Caudate nucleus (tissue), 63 donors: ENCODE measurements at places on chromosomes 5 and 9.
A peak's percentile ranks its signal among the peaks of the same experiment; 100 is the strongest.

- DNase-seq: no peak
These were observed 27.8 kb downstream of the FGF18 start for GRCh38 chr5:171447226-171447625.

DNA sequence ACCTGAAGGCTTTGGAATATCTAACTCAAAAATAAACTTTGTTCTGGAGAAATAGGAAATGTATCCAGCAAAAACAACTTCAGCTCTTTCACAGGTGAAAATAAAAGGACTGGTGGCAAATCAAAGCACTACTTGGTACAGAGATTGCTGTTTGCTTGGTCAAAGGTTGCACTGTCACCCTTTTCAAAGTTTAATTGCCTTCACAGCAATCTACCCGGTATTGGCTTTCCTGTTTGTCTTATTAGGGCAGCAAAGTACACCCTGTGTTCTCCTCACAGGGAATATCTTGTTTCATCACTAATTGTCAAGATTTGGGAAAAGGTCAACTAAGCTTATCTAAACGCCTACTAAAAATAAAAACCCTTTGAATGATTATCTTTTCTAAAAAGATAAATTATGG, 214.1 kb upstream of the ADCY2 start:
- DNase-seq: no peak

GRCh38 chr9:79001012-79001411, 570.8 kb upstream of the TLE4 start:
- DNase-seq: no peak

GRCh38 chr9:8356406-8356805, 556.8 kb upstream of the DMAC1 start:
- DNase-seq: no peak

GRCh38 chr5:172451771-172452197, 2.5 kb downstream of the SH3PXD2B start:
- no peak for DNase-seq

GRCh38 chr9:134892221-134892620, 11.6 kb downstream of the FCN2 start:
- no peak for DNase-seq

- DNase-seq: no peak
These were observed 41.8 kb downstream of the LYRM7 start for GRCh38 chr5:131212471-131213021.

- DNase-seq: no peak
These were observed 10.5 kb upstream of the SCAI start for GRCh38 chr9:125153712-125154367.

- DNase-seq: no peak
These were observed 202.8 kb downstream of the SPOCK1 start for GRCh38 chr5:137296213-137296781.

- DNase-seq: no peak
These were observed 71.5 kb downstream of the PAM start for GRCh38 chr5:102826629-102827028.

DNA sequence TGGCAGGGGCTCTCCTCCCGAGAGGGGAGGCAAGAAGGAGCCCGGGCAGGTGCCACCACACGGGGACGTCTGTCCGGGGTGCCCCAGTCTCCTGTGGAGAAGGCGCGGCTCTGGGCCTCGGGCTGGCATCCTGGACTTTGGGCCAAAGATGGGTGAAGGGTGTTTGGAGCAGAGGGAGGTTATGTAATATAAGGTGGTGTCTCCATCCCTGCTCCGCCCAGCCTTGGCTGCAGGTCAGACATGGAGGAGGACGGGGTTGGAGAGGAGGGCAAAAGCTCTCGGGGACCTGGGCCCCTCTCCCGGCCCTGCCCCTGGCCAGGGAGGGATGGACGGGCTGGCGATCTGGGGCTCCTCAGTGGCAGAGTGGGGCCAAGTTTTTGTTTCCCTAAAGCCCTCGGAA, 1.2 kb upstream of the SOHLH1 start:
- no peak for DNase-seq

GRCh38 chr9:19924080-19924479, 135.2 kb upstream of the SLC24A2 start:
- DNase-seq: no peak

DNA sequence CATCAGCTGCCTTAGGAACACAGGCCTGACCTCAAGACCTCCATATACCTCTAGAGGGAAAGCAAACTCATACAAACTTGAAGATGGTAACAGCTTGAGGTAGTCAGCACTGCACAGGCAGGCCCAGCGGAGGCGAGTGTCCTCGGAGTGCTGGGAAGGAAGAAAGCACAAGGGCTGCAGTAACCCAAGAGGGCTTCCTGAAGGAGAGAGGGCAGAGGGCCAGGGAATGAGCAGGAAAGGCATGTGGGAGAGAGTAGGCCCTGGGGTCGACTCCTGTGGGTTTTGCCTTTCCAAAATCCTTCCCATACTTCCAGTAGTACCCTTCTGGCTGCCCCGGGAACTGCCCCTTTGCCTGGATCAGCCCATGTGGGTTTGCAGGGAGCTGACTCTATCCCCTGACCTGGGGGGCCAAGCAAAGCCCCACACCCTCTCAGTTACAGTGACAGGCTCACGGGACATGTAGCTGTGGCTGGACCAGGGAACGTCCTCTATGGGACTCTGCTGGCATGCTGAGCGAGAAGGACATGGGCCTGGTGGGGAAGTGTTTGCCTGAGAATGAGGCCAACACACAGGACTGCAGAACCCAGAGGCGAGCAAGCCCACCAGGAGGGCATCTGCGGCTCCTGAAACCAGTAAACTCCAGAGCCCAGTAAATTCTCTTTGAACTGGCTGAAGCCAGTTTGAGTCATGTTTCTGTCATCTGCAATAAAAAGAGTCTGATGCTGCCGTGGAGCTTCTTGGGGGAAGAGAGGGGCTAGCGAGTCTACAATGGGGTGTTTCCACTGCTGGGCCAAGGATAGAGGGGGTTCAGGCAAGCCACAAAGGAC, 64.1 kb downstream of the COL23A1 start:
- DNase-seq: no peak

DNA sequence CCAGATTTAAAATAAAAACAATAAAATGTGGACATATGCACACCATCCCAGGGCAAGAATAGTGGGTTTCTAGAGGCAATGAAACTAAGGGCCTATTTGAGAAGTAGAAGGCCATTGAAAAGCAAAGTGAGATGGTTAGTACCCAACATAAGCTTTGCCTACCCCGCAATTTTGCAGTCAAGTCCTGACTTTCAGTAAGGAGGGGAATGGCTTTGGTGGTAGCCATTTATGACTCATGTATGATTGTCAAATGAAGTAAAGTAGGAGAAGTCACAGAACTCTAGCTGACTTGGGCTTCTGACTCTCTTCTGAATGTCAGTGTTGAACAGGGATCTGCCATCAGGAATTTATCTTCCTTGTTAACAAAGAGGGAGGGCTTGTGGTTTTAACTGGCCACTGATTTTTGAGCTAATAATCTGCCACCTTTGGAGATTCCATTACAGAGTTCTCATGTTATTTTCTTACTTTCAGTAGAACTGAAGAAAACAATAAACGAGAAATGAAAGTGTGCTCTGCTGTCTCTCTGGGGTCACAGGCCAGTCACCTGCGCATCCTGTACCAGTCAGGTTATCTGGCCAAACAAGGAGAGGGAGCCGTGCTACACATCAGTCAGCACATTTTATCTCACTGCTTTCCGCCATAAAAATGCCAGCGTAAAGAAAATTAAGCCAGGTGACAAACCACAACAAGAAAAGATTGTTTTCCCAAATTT, 14.3 kb upstream of the SNCAIP start:
- DNase-seq: no peak

DNA sequence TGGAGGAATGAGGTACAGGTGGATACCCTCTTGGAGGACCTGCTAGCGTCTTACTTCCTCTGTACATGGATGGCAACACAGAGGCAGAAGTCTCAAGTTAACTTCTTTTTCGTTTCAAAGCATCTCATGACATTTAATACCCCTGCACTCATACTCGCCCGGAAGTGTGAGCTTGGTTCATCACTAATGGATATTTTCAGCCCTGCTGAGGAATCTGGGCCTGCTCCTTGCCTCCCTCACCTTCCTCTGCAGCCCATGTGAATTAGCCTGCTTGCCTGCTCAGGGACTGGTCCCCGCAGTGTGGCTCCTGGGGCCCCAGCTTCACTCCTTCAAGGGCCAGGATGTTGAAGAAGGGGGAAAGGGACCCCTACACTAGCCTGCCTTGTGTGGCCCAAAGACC, 34.1 kb downstream of the GADD45G start:
- DNase-seq: no peak

GRCh38 chr5:139844472-139845145, 49.0 kb downstream of the PSD2 start:
- peak; percentile 43 for DNase-seq

- DNase-seq: no peak
These were observed 121.4 kb upstream of the CACNA1B start for GRCh38 chr9:137756045-137756744.

- no peak for DNase-seq
These were observed 33.8 kb downstream of the SVEP1 start for GRCh38 chr9:110545705-110546104.

DNA sequence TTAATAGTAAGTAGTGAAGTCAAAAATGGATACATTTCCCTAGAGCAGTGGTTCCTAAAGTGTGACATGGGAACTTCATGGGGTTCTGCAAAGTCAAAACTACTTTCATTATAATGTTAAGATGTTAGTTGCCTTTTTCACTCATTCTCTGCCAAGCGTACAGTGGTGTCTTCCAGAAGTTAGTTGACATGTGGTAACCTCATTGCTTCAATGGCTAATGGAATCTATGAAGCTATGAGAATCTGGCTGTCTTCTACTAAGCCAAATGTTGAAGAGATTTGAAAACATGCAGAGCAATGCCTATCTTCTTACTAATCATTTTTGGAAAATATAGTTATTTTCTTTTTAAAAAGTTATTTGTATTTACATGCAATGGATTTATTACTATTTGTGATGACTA, 111.8 kb downstream of the SLC12A2 start:
- no peak for DNase-seq

DNA sequence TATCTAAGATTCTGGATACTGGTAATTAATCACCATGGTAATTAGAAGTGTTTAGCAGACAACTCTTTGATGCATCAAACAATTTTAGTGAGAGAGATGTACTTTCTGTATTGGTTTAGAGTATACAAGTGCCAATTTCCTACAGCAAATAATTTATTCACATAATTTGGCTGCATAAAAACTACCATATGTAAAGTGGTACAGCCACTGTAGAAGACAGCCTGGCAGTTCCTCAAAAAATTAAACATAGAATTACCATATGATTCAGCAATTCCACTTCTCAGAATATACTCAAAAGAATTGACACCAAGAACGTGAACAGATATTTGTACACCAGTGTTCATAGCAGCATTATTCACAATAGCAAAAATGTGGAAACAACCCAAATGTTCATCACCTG, 36.2 kb downstream of the PHAX start:
- DNase-seq: no peak

DNA sequence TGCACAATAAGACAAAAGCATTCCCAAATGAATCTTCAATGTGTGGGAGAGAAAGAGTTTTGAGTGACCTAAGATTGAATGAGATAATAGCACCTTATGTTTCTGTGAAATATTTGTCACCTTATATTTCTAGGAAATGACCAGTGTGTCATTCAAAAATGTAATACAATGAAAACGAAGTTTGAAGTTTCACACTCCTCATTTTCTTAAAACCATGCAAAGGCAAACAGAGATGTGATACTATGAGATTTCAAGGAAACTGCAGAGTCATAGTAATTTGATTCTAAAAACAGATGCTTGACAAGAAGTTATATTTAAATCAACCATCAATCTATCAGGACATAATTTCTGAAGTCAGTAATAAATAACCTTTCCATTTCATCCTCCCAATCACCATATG, 13.6 kb upstream of the ABCA1 start:
- DNase-seq: no peak

- DNase-seq: no peak
These were observed 12.7 kb upstream of the AHRR start for GRCh38 chr5:308672-309271.

- no peak for DNase-seq
These were observed 168.3 kb downstream of the GABBR2 start for GRCh38 chr9:98540476-98540875.

DNA sequence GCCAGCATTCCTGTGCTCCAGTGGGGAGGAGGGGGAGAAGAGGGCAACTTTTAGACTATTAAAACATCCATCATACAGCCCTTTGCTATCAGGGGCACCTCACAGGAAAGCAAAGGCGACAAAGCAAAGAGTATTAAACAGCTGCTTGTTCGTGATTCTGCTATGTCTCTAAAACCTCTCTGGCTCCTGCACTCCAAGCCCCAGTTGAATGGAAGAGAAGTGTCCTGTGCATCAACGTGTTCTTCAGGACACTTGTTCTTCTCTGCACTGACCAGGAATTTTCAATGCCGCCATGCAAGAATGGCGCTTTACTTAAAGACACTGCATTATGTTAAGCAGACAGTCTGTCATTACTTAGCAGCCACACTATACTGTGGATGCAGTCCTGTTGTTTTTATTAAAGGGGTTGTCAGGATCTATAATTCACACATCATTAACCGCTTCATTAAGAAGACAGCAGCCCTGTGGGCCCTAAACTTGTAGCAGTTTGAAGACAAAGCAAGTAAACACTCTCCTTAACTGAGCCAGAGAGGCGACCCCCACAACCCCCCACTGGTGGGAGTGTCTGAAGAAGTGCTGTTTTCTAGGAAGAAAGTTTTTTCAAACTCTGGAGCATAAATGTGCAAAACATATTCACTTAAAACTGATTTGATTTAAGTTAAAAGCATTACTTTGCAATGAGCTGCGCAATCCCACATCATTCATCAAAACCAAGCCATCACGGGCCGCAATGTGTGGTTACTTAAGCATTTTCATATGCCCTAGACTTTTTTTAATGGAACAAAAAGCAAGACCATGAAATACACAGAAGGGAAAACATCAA, 164.5 kb downstream of the ZNF608 start:
- DNase-seq: no peak

DNA sequence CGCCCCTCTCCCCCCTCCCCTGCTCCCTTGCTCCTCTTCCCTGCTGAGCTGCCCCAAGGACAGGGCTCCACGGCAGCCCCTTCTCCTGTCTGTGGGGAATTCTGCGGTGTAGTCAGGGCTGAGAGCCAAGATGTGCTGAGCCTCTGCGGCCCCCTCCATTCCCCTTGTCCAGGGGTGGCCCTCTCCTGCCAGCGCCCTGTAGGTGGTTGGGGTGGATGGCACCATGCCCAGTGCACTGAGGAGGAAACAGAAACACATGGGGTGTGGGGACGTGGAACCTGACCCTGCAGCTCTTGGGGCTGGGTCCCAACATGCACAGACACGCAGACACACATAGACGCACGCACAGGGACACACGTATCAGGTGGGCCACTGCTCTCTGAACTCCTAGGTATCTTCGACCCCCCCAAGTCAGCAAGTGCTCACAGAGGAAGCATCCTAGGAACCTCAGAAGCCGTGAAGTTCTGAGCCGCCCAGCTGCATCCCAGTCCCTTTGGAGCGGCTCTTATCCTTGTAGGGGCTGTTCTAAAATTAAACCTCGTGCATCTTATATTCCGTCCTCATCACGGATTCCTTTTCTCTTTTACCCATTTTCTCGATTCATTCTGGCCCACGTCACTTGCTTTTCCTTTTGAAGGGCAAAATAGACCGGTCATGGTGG, 64.8 kb downstream of the HMCN2 start:
- no peak for DNase-seq

- DNase-seq: no peak
These were observed 256.8 kb upstream of the RPS23 start for GRCh38 chr5:82534986-82535385.
